A172 (cell line): ENCODE measurements at places on chromosomes 11 and 22. TPM values are rescaled to one million over a fixed set of nuclear protein-coding genes. Genes with fewer than 3 reads are reported as not detected.

Gene FOLR1
- total RNA-seq = 0.50 TPM in 1 of 2 replicates, not detected in the other

- DNase-seq = no peak
Measured at GRCh38 chr11:61125310-61125684, 23.0 kb downstream of the CD5 start.

- DNase-seq = peak; percentile 12
Measured at GRCh38 chr11:14908214-14908880, 16.3 kb upstream of the CYP2R1 start.

- no peak for DNase-seq
Measured at GRCh38 chr22:44885806-44886360, 123.9 kb downstream of the PHF21B start.

DNA sequence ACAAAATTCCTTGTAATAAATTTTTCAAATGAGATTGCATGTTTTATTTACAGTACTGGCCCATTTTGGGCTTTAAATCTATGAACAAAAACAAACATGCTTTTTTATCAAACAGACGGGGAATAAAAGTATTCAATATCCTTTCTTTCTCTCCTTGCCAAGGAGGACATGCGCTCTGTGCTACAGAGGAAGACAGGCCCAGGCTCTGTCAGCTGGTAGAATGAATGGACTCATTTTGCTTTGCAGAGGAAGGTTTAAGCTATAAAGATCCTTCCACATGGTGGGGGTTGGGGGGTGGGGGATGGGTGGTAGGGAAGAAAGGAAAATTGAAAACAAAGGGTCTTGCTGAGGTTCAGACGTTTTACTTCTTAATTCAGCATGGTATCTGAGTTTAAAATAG is 575.6 kb downstream of the INSC start:
- DNase-seq = no peak
